Naive thymus-derived CD8-positive, alpha-beta T cell (primary cell): ENCODE measurements at places on chromosomes 2 and 18. TPM values are rescaled to one million over a fixed set of nuclear protein-coding genes. Genes with fewer than 3 reads are reported as not detected.

DNA sequence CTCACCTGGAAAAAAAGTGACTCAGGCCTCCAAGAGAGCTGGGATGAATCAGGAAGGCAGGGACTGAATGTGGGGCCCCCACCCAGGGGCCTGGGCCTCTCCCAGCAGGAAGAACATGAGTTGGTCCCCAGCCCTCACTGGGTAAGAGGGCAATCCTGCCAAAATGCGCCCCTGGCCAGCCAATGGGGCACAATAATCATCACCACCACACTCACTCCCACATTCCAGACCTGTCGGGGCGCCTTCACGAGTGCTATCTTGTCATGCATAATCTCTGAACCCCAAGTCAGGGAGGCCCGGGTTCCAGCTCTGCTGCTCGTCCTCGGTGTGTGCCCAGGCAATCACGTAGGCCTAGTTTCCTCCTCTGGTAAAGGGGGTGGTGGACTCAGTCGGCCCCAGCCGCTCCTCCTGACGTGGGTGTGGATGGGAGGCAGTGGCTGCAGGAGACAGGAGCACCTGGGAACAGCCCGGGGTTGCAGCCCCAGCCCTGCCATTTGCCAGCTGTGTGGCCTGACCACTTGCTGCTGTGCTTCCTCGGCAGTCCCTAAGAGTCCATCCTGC, 115.1 kb downstream of the CYP26B1 start:
- H3K4me1 ChIP-seq = no peaks in the 10 kb centered on the region
- no peak overlapping the region for H3K4me3 ChIP-seq
- no peaks in the 10 kb centered on the region for H3K36me3 ChIP-seq
- DNase-seq = no peak
- peaks cover 2% of the 10 kb centered on the region for H3K27me3 ChIP-seq

CHRNG gene
- not detected for total RNA-seq

IL1R2 gene
- not detected for total RNA-seq

GRCh38 chr2:229443546-229444268, 172.6 kb upstream of the PID1 start:
- H3K4me1 ChIP-seq = no peaks in the 10 kb centered on the region
- no peaks in the 10 kb centered on the region for H3K36me3 ChIP-seq
- no peak for DNase-seq
- H3K27me3 ChIP-seq = peaks cover 34% of the 10 kb centered on the region
- no peak overlapping the region for H3K27ac ChIP-seq

DNA sequence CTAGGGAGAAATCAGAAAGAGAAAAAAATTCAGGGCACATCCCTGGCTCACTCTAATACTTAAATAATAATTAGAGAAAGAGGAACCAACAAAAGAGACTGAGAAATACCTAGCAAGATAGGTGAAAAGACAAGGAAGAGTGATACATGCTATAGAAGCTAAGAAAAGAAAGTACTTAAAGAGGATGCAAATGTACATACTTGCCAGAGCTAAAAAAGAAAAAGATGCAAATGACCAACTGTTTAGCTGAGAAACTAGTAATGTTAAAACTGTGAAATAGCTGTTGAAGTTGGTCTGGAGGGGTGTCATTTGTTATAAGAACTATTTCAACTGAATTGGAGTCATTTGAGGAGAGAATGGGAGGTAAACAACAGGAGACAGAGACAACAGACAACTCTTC, 412.2 kb downstream of the SPAG16 start:
- no peak for DNase-seq
- no peak overlapping the region for H3K27ac ChIP-seq
- no peaks in the 10 kb centered on the region for H3K36me3 ChIP-seq
- no peak overlapping the region for H3K4me3 ChIP-seq
- H3K4me1 ChIP-seq = no peaks in the 10 kb centered on the region
